ENCODE measurements at places on chromosomes 4 and X. TPM values are rescaled to one million over a fixed set of nuclear protein-coding genes. Genes with fewer than 3 reads are reported as not detected.

JCHAIN gene
- total RNA-seq: 0.68 TPM

DNA sequence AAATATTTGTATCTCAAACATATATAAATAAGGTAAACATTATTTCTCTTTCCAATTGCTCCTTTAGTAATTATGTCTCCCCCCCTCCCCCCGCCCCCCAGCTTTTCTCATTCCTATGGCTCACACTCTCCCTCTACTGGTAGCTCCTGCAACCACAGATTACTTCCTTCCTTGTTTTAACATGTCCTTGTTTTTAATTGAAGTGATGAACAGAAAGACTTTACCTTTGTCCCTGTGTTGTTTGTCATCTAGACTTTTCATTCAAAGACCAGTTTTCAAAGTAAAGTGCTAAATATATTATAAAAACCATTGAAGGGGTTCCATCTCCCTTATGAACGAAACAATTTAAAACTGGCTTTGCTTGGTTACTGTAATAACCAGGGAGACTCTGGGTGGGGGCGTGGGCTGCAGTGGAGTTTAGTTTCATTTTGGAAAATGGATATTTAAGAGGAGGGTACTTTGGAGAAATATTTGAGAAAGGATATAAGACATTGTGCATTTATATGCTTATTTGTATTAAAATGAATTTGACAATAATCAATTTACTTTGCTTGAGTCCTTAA is 352.9 kb downstream of the RAPGEF2 start:
- DNase-seq: no peak

GRCh38 chr4:102139132-102139573 is 206.1 kb downstream of the SLC39A8 start:
- no peak for DNase-seq

DNA sequence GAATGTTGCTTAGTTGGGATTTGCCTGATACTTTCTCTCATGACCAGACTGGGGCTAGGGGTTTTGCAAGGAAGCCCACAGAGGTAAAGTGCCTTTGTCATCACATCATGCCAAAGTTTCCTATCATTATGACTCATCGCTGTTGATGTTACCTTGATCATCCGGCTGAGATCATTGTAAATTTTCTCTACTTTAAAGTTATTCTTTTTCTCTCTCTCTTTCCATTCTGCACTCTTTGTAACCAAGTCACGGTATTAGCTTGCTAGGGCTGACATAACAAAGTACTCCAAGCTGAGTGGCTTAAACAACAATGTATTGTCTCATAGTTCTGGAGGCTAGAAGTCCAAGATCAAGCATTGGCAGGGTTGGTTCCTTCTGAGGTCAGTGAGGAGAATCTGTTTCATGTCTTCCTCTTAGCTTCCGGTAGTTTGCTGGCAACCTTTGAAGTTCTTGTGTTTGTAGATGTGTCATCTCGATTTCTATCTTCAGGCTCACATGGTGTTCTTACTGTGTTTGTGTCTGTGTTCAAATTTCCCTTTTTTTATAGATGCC is 113.0 kb downstream of the DTHD1 start:
- no peak for DNase-seq

DNA sequence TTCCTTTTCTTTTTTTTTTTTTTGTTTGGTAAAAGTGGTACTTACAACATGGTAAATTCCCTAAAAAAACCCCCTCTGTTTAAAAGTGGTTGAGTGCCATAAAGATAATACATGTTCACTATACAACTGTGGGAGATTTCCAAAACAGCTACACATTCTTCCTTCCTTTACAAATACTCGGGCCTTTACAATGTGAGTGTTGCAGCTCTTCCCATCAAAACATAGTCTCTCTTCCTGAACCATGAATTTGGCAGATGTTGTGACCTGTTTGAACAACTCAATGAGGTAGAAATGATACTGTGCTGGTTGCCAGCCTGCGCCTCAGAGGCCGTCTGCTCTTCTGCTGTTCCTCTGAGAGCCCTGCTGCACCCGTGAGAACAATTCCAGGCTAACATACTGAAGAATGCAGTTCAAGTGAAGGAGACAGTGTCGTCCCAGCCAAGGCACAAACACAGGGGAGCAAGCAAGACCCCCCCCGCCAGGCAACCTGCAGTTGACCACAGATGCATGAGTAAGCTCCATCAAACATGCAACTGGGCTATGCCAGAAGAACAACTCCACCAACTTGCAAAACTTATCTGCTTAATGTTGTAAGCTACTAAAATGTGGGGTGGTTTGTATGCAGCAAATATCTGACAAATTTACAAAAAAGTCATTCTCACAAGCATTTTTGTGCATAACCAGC is 645.0 kb downstream of the PCDH7 start:
- DNase-seq: no peak

DNA sequence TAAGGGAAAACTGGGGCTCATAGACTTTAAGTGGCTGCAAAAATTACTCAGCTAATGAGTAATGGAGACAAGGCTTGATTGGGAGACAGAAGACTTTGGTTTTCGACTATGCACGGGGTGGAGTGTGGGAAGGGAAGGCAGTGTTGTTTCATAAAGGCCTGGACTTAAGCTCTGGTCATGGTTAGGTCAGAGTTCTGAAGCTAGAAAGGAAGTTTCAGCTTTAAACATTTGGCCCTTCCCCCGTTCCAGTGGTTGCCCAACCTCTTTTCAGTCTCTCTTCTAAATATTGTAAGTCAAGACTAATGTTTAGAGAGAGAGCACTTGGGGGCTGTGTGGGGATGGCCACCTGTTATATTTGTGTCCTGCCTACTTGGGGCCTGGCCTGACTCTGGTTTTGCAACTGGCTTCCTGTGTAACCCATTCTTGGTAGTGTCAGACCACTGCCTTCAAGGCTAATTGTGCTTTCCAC is 21.0 kb downstream of the MSN start:
- no peak for DNase-seq

Measured in activated naive CD4-positive, alpha-beta T cell treated with anti-CD3 and anti-CD28 coated beads, Interleukin-2, amount 50 U/mL, for 72 hours (primary cell).